Stimulated activated CD4-positive, alpha-beta T cell treated with anti-CD3 and anti-CD28 coated beads, TNF-alpha, amount 100 ng/mL, for 1 hour (primary cell): ENCODE measurements at places on chromosomes 6 and 20.
A peak's percentile ranks its signal among the peaks of the same experiment; 100 is the strongest.

DNA sequence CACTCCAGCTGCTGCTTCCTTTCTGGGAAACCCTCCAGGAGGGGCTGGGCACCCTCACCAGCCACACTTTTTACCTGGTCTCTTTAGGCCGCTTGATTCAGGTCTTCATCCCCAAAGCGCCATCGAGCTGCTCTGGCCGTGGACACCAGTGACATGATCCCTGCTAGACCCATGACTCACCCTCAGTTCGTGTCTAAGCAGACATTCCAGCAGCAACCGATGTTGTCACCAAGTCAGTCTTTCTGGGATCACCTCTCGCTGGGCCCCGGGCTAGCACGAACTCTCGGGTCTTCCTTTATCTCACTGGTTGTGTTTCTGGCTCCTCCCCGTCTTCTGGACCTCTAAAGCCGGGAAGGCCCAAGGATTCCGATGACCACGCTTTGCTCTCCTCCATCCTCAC, 43.0 kb upstream of the GPR31 start:
- no peak for DNase-seq

GRCh38 chr20:3848565-3848964, 1.9 kb downstream of the MAVS start:
- DNase-seq, result no peak

DNA sequence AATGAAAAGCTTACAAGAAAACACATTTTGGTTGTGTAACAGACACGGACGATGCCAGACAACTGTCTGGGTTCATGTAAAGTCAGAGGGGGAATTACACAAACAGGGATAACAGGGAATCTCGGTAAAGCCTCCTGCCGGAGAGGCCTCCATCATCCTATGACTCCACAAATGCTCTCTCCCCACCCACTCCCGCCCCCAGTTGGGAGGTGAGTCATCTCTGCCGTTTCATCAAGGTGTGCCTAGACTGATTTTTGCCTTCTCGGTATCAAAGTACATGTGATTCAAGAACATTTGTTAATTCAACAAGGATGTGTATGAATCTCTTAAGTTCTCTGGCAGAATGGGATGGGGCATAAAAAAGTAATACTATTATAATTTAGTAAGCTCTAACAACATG, 304.9 kb upstream of the PRDM1 start:
- DNase-seq, result no peak

- DNase-seq, result no peak
Observed at GRCh38 chr6:85390105-85390728, 59.7 kb upstream of the NT5E start.

- no peak for DNase-seq
Observed at GRCh38 chr20:13613917-13614316, 24.8 kb downstream of the TASP1 start.

DNA sequence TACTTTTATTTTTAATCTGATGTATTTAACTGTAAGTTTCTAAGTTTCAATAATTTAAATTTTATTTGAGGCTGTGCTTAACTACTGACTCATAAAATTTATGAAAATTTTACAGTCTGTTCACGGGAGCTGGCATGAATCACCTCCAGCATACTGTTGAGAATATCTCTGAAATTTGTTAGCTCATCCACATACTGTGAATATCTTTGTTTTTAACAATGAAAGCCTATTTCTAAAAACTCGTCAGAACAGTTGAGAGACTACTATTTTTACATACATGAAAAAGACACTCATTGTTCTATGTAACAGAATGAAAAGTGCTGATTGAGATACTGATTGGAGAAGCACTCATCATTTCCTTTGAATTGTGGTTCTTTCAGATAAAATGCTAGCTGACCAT, 749.3 kb downstream of the TENT5A start:
- DNase-seq, result no peak

GRCh38 chr6:140048202-140048790, 673.8 kb upstream of the CITED2 start:
- no peak for DNase-seq

GRCh38 chr6:14206391-14206790, 88.8 kb downstream of the CD83 start:
- DNase-seq, result no peak

- DNase-seq, result no peak
Observed at GRCh38 chr6:52540286-52540902, 36.5 kb downstream of the TRAM2 start.

- DNase-seq, result no peak
Observed at GRCh38 chr6:14876778-14877613, 368.9 kb upstream of the JARID2 start.

- DNase-seq, result peak; percentile 16
Observed at GRCh38 chr20:16803965-16804792, 56.0 kb downstream of the OTOR start.

GRCh38 chr6:29745855-29746449, 22.7 kb downstream of the HLA-F start:
- no peak for DNase-seq

DNA sequence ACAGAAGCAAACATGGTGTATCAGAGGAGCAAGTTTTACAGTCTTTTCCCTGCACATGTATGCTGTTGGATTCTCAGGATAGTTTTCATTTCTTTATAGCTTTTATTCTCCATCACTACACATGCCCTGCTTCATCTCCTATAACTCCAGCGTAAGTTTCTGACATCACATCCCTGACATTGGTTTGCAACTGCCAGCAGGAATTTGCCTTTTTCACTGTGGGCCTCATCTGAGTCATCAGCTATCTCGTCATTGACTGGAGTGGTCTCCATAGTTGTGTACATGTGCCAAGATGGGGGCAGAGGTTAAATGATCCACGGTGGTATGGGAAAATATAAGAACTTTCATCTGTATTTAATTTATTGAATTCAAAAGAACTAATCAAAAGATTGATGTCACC, 96.7 kb downstream of the SLX4IP start:
- no peak for DNase-seq

- no peak for DNase-seq
Observed at GRCh38 chr6:143110572-143110971, 49.9 kb downstream of the AIG1 start.
